ENCODE measurements at places on chromosomes 3 and 15. TPM values are rescaled to one million over a fixed set of nuclear protein-coding genes. Genes with fewer than 3 reads are reported as not detected.
A peak's percentile ranks its signal among the peaks of the same experiment; 100 is the strongest.

DNA sequence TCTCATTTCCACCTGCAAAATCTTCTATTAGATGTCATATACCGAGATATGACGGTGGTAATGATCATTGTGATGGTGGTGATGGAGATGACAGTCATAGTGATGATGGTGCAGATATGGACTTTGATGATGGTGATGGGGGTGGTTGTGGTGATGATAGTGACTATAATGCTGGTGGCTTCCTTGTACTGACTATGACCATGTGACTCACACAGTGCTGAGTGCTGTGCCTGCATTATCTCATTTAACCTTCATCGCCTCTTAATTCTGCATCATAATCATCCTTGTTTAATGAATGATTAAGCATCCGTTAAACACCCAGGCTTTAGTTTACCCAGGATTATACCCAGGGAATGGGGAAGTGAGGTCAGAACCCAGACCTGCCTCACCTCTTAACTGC is 331.7 kb downstream of the FEZF2 start:
- no peaks in the 10 kb centered on the region for H3K4me1 ChIP-seq
- H3K36me3 ChIP-seq: no peaks in the 10 kb centered on the region
- H3K27ac ChIP-seq: no peak overlapping the region
- H3K4me3 ChIP-seq: no peak overlapping the region
- H3K27me3 ChIP-seq: no peaks in the 10 kb centered on the region

DNA sequence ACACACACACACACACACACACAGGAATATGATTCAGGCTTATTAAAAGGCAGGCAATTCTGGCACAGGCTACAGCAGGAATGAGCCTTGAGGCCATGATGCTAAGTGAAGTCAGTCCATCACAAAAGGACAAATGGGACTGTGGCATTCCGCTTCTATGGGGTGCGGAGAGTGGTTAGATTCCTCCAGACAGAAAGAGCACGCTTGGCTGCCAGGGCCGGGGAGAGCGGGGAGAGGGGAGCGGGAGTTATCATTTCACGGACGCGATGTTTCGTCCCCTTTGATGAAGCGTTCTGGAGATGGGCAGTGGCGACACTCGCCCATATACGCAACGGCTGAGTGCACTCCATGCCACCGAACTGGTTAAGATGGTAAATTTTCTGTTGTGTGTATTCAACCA is 58.5 kb upstream of the FAM174B start:
- DNase-seq: no peak
- no peaks in the 10 kb centered on the region for H3K27me3 ChIP-seq
- peaks cover 3% of the 10 kb centered on the region for H3K4me1 ChIP-seq
- H3K27ac ChIP-seq: peak overlapping the region; percentile 55
- H3K36me3 ChIP-seq: no peaks in the 10 kb centered on the region

GRCh38 chr15:70835415-70835814 is 18.5 kb downstream of the LARP6 start:
- H3K36me3 ChIP-seq: no peaks in the 10 kb centered on the region
- DNase-seq: no peak
- no peak overlapping the region for H3K27ac ChIP-seq
- no peak overlapping the region for H3K4me3 ChIP-seq
- H3K27me3 ChIP-seq: no peaks in the 10 kb centered on the region
- H3K4me1 ChIP-seq: no peaks in the 10 kb centered on the region

- H3K4me3 ChIP-seq: no peak overlapping the region
- H3K27me3 ChIP-seq: no peaks in the 10 kb centered on the region
- H3K4me1 ChIP-seq: no peaks in the 10 kb centered on the region
- no peak for DNase-seq
These were observed 28.7 kb downstream of the BFSP2 start for GRCh38 chr3:133428552-133428951.

GRCh38 chr3:40996382-40996781 is 202.9 kb upstream of the CTNNB1 start:
- no peaks in the 10 kb centered on the region for H3K27me3 ChIP-seq
- no peaks in the 10 kb centered on the region for H3K36me3 ChIP-seq
- no peak for DNase-seq
- no peaks in the 10 kb centered on the region for H3K4me1 ChIP-seq

- no peaks in the 10 kb centered on the region for H3K36me3 ChIP-seq
- H3K27me3 ChIP-seq: no peaks in the 10 kb centered on the region
- H3K4me3 ChIP-seq: no peak overlapping the region
- H3K27ac ChIP-seq: no peak overlapping the region
- no peaks in the 10 kb centered on the region for H3K4me1 ChIP-seq
These were observed 56.8 kb downstream of the GASK1A start for GRCh38 chr3:43035801-43036365.

DNA sequence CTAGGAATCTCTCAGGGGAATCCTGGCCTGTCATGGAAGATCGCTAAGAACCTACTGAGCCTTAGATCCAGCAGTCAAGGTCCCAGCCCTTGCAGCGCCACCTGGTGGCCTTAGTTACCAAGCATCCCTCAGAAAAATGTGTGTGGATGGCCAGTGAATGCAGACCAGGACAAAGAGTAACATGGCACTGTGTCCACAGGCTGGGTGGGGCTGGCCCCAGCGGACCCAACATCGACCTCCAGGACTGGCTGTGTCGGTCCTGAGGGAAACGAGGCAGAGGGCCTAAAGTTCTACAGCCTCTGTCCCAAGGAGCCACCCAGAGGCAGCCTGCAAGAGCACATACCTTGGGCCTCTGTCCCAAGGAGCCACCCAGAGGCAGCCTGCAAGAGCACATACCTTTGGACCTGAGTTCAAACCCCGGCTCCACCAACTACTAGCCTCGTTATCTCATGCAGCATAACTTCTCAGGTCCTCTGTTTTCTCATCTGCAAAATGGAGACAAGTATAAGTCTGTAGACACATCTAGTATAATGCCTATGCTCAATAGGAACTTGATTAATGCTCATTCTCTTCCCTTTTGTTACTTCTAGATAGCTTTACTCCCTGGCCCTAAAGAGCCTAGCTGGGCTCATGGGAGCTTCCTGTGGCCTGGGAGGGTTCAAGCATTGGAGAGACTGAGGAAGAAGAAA is 57.5 kb upstream of the HERC1 start:
- H3K27me3 ChIP-seq: no peaks in the 10 kb centered on the region
- no peak overlapping the region for H3K4me3 ChIP-seq
- no peak overlapping the region for H3K27ac ChIP-seq
- no peaks in the 10 kb centered on the region for H3K4me1 ChIP-seq
- no peaks in the 10 kb centered on the region for H3K36me3 ChIP-seq
- peak; percentile 76 for DNase-seq

GRCh38 chr3:131608741-131609140 is 106.0 kb upstream of the MRPL3 start:
- no peaks in the 10 kb centered on the region for H3K4me1 ChIP-seq
- no peaks in the 10 kb centered on the region for H3K36me3 ChIP-seq
- no peak for DNase-seq
- H3K27me3 ChIP-seq: no peaks in the 10 kb centered on the region
- H3K27ac ChIP-seq: no peak overlapping the region

DNA sequence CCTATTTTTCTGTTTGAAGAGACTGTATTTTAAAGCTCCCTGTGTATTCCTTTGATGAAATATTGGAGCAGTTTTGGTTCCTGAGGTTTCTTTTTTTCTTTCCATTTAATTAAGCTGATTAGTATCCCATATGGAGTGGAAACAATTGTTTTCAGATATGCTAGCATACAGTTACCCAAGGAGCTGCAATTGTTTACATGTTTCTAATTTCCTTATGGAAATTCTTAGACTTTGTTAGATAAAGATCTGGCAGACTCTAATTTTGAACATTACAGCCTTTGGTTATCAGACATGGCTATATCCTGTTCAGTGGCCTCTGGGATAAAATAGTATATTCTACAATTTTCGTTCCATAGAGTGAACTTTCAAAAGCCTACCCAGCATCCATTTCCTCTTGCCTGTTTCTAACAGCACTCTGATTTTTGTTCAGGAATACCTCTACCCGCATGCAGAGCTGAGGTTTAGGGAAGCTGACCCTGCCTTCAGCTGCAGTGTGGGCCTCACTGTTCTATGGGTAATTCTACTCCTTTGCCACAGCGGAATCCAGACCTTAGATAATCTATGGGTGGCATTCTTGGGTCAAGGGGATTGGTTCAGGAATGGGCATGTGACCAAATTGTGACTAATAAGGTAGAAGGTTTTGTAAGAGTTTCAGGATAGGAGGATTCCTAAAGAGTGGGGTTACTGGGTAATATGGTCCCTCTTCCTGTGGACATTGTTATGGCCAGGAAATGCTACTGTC is 161.1 kb upstream of the ANKRD28 start:
- no peaks in the 10 kb centered on the region for H3K27me3 ChIP-seq
- no peaks in the 10 kb centered on the region for H3K4me1 ChIP-seq
- H3K36me3 ChIP-seq: no peaks in the 10 kb centered on the region
- H3K27ac ChIP-seq: no peak overlapping the region

DNA sequence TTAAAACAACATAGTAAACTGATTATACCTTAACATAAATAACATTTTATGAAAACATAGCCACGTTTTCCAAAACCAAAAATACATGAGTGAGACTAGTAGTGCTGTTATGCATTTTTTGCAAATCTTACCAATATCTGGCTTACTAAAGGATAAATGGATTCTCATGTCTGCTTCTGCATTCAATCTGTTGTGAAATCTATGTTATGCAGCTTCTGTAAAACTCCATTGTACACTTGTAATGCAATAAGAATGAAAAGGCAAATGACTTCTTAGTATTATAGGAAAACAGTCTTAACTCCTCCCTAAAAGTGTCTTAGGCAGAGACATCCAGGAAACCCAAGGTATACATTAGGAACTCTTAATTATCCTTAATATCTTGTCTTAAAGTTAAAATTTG is 330.9 kb upstream of the THBS1 start:
- H3K27me3 ChIP-seq: no peaks in the 10 kb centered on the region
- no peaks in the 10 kb centered on the region for H3K36me3 ChIP-seq
- no peak overlapping the region for H3K4me3 ChIP-seq
- DNase-seq: no peak
- no peak overlapping the region for H3K27ac ChIP-seq

GRCh38 chr3:197006446-197006845 is 23.2 kb downstream of the MELTF start:
- H3K27me3 ChIP-seq: no peaks in the 10 kb centered on the region
- no peak overlapping the region for H3K27ac ChIP-seq
- no peaks in the 10 kb centered on the region for H3K4me1 ChIP-seq
- H3K36me3 ChIP-seq: no peaks in the 10 kb centered on the region
- H3K4me3 ChIP-seq: no peak overlapping the region

GRCh38 chr15:66390678-66391077 is 4.0 kb downstream of the MAP2K1 start:
- no peak overlapping the region for H3K27ac ChIP-seq
- no peaks in the 10 kb centered on the region for H3K27me3 ChIP-seq
- no peak for DNase-seq
- peaks cover 6% of the 10 kb centered on the region for H3K4me1 ChIP-seq
- no peak overlapping the region for H3K4me3 ChIP-seq

DNA sequence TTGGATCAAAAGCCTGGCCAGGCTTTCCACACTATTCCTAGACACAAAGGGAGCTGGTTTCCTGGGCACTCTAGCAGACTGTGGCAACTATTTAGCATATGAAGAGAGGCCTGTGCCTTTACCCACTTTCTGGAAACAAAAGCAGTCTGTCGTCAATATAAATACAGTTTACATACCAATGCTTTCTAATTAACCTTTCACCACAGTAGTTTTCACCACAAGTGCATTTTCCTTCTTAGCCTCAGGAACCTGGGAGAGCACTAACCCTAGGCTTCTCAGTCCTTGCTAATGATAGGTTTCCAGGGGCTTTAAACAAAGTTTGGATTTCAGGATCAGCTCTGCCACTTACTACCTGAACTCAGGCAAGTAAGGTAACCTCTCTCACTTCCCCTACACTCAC is 499.1 kb downstream of the MAGI1 start:
- no peaks in the 10 kb centered on the region for H3K27me3 ChIP-seq
- H3K4me1 ChIP-seq: no peaks in the 10 kb centered on the region

GRCh38 chr3:83193526-83193925 is 1432.1 kb upstream of the GBE1 start:
- no peak overlapping the region for H3K27ac ChIP-seq
- H3K4me3 ChIP-seq: no peak overlapping the region
- H3K36me3 ChIP-seq: no peaks in the 10 kb centered on the region
- DNase-seq: no peak

GRCh38 chr3:177419904-177420601 is 222.8 kb upstream of the TBL1XR1 start:
- H3K4me1 ChIP-seq: no peaks in the 10 kb centered on the region
- DNase-seq: no peak
- no peak overlapping the region for H3K4me3 ChIP-seq
- no peaks in the 10 kb centered on the region for H3K36me3 ChIP-seq
- H3K27ac ChIP-seq: no peak overlapping the region
- no peaks in the 10 kb centered on the region for H3K27me3 ChIP-seq

DNA sequence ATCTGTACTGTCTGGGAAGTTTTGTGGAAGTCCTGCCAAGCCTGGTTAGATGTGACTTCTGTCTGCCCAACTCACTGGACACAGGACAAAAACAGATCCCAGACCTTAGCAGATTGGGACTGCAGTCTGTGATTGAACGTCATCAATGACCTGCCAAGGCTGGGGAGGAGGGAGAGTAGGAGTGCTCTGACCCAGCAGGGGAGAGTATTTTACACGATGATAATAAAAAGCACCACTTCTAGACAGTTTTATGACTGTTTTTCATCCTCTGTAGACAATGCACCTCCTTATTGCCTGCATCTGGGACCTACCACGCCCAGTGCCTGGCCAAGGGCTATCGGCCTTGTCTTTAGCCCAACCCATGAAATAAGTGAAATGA is 102.3 kb upstream of the NR2E3 start:
- peak overlapping the region; percentile 15 for H3K27ac ChIP-seq
- DNase-seq: no peak
- H3K4me1 ChIP-seq: no peaks in the 10 kb centered on the region
- H3K36me3 ChIP-seq: no peaks in the 10 kb centered on the region

IGSF10 gene
- 0.63 TPM for total RNA-seq

MSL2 gene
- total RNA-seq: 37.1 TPM

HOMER2 gene
- 35.8 TPM for total RNA-seq

KCNAB1 gene
- 6.6 TPM for total RNA-seq

HCLS1 gene
- 102 TPM for total RNA-seq

HEG1 gene
- 96.3 TPM for total RNA-seq

EXD1 gene
- total RNA-seq: not detected

DPPA4 gene
- total RNA-seq: not detected

ATP8B4 gene
- 12.5 TPM for total RNA-seq
